Cerebellum (tissue), 4 donors: ENCODE measurements at places on chromosomes 3 and 15.

DNA sequence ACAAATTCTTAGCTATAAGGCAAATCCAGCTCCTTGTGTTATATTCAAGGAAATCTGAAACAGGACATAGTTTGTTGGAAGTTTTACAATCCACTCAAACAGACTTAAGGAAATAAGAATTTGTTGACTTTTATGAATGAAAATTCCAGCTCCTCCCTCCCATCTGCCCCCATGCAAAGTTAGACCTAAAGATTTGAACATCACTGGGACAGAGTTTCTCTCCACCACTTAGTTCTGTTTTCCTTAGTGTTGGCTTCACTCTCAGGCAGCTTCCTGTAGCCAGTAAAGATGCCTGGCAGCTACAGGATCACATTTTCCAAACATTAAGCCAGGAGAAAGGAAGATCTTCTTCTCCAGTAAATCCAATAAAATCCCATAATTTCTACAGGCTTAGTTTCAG is 265.0 kb downstream of the TAFA4 start:
- no peak for DNase-seq

- DNase-seq: no peak
These were observed 33.1 kb upstream of the SEMA3F start for GRCh38 chr3:50122071-50122470.

DNA sequence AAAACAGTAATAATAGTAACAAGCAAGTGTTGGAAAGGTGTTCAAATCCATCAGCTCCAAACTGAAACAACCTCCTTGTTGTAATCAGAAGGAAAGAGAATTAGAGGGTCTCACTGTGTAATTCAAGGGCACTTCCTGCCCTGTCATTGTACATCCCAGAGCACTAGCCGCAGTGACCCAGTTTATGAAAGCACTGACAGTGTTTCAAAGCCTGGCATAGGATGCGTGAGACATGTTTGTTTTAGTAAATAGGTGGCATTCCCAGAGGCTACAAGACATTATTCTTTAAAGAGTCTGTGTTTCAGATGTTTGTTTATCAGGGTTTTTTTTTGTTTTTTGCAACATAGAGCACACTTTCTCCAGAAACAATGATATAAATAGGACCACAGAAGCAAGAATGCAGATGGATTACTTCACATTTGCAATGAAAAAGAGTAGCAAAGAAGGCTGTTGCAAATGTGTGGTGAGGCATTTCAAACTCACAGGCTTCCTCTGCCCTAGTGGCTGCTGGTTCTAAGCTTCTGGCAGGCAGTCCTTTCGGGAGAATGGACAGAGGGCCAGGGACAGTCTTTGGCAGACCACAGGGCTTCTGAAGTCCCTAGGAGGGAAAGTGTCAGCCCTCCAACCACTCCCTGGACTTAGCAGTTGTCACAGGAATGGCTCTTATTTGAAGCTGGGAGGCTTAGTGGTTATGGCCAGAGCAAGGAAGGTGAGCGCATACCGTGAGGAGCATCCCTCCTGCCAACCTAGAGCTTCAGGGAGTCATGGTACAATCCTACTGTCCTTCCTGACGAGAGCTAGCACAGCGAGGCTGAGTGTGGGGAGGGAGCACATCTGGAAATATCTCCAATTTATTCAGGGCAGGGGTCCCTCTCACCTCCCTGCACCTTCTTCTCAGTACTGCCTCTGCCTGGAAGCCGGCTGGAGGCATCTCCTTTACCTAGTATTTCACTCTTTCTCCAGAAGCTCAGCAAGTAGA is 31.4 kb upstream of the TIPARP start:
- DNase-seq: peak; percentile 23

- no peak for DNase-seq
These were observed 60.2 kb downstream of the FILIP1L start for GRCh38 chr3:100053951-100054620.

DNA sequence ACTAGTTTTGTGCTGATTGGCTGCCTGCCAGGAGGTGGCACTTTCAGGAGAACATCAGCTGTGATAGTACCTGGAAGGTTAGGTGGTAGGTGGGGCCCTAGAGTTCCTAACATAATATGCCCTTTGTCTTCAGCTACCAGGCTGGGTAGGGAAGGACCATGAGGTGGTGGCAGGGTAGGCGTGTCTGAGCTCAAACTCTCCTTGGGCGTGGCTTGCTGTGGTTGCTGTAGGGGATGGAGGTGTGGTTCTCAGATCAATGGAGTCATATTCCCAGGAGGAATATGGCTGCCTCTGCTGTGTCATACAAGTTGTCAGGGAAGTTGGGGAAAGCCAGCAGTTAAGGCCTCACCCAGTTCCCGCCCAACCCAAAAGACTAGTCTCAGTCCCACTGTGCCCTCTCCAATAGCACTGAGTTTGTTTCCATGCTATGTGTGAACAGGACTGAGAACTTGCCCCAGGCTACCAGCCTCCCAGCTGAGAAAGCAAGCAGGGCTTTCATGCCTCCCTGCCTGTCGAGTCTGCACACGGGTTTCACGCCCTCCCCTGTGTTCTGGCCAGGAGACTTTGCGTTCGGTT is 107.7 kb downstream of the CHCHD4 start:
- DNase-seq: no peak

DNA sequence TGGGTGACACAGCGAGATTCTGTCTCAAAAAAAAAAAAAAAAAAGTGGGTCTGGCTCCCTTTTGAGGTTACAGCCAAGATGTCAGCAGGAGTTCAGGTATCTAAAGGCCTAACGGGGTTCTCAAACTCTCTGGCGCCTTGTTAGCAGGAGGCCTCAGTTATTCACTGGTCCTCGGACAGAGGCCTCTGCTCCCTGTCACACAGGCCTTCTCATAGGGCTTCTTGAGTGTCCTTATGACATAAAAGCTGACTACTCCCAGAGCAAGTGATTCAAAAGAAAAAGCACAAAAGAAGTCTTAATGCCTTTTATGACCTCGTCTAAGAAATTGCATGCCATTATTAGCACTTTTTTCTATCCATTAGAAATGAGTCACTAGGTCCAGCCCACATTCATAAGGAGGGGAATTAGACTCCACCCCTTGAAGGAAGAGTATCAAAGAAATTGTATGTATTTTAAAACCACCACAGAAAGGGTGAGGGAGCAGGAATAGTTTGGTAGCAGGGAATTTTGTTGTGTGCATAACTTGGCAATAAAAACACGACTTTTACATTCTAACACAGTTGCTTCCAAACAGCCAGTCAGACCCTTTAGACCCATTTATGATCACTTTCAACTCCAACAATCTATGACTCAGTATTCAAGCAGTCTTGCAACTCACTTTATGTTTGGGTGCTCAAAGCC is 90.3 kb downstream of the MEX3B start:
- no peak for DNase-seq

GRCh38 chr15:91926908-91927270 is 73.4 kb downstream of the SLCO3A1 start:
- no peak for DNase-seq

DNA sequence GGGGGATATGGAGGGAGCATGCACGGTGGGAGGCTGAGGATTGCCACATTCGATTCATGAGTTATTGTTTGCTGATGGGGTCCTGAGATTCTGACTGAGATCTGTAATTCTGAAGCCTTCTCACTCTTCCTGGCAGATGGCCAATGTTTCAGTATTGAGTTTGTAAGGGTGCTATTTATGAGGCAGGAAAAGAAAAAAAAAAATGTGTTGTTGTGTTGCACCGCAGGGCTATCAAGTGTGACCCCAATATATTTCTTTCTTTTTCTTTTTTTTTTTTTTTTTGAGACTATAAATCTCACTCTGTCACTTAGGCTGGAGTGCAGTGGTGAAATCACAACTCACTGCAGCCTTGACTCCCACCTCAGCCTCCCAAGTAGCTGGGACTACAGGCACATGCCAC is 3.2 kb upstream of the SENP2 start:
- DNase-seq: no peak

DNA sequence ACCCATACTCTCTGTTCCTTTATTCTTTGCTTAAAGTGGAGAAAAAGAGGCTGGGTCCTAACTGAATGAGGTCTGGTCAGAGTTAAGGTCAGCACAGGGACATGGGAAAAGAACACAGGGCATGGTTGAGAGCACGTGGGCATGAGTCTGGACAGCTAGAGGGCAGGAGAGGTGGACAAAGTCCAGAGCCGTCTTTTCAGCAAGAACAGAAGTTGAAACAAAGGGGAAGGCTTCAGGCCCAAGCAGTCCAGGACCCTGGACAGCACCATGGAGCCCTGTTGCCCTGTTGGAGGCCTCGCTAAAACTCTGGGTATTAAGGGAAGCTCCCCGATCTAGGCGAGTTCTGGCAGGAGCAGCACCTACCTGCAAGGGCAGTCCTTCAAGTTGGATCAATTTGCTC is 50.7 kb downstream of the XYLB start:
- no peak for DNase-seq

GRCh38 chr3:56970461-56970879 is 90.0 kb upstream of the SPATA12 start:
- no peak for DNase-seq

DNA sequence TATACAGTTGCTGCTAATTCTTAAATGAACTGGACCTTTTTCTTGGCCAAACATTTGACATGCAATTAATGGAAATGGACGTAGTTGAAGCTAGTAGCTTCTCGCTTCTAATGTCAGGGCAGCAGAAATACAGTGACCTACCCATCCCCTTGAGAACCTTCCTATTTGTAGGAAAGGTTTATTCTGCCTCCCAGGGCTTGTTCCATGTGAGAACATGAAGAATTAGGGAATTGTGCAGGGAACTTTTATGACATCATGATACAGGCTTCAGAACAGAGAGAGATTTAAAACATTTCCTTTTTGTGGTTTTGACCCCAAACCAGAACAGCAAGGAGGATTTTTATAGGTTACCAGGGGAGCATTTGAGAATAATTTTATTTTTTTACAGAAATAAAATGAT is 406.6 kb upstream of the PPP2R3A start:
- no peak for DNase-seq

- DNase-seq: no peak
These were observed 124.7 kb downstream of the WNT5A start for GRCh38 chr3:55362210-55362960.

GRCh38 chr3:54593653-54594052 is 334.2 kb downstream of the LRTM1 start:
- DNase-seq: no peak

- no peak for DNase-seq
These were observed 89.3 kb upstream of the P2RY1 start for GRCh38 chr3:152745646-152746045.

DNA sequence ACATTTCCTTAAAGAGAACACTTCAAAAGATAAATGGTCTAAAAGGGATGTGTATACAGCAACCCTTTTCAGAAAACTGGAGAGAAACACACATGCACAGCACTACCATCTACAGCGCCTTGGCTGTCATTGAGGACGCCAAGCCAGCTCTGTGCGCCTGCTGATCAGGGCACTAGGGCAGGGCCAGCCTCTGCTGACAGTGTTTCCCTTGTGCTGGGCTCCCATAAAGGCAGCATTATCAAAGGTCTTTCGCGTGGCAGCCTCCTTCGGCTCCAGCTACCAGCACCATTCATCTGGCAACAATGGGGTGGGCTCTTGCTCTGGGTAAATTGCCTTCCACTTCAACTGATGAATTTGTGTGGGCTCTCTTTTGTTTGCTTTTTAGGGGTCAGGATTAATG is 53.4 kb downstream of the LDHAL6B start:
- peak; percentile 3 for DNase-seq

DNA sequence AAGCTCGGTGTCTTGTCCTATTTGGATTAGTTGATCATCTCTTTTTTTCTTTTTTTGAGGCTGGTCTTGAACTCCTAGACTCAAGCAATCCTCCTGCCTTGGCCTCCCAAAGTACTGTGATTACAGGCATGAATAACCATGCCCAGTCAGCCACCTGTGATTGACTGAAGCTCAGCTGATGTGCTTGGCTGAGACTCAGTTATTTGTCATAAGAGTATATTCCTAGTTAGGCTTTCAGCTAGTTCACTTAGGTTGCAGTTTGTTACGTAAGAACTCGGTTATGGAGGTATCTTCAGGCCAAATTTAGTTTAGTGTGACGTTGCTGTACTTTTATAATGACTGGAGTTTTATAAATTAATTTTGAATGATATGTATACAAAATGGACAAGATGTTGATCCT is 365.0 kb downstream of the SV2B start:
- no peak for DNase-seq

DNA sequence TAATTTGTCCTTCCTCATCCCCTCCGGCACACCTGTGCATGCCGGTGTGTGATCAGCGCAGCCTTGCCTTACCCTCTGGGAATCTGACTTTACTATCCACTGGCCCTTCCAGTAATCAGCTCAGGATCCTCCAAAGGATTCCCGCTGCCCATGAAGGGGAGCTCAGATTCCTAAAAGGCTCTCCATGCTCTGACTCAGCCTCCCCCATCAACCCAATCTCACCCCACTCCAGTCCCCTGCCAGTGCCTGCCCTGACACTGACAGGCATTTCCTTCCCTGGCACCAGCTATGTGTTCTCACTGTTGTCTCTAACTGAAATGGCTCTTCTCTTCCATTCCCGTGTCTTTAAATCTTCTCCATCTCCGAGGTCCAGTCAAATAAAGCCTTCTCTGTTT is 7.3 kb upstream of the BCL2A1 start:
- DNase-seq: no peak

- DNase-seq: peak; percentile 11
These were observed 212.3 kb downstream of the FGF12 start for GRCh38 chr3:192514754-192515663.

DNA sequence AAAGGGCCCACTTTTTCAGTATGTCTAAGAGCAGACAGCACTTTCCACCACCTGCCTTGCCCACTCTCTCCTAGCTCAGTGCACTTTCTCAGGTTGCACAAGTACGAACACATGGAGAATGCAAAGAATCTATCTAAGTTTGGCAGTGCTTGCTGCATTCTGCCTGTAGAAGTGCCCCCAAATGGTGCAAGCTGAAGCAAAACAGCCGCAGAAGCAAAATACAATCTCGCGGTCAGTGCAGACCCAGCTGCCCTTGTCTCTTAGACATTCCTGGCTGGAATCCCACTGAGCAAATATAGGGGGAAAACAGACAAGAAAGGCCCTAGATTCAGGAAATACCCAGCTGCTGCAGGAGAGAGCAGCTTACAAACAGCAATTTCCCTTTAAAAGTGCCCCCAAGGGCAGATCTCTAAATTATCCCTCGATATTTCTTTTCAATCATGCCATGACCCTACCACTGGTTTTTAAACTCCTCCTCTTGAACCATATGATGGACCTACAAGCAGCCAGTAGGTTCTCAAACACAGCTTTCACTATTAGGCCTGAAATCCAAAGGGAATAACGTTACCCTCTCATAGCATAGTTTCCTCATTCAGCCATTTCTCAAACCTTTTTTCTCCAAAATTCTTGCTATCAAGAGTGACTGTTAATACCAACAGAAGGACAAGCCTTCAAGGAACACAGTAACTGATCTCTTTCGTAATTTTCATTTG is 67.0 kb downstream of the TNIK start:
- no peak for DNase-seq

GRCh38 chr3:174220775-174221554 is 638.2 kb upstream of the NAALADL2 start:
- no peak for DNase-seq

GRCh38 chr3:116849261-116849688 is 139.7 kb downstream of the TUSC7 start:
- no peak for DNase-seq

- no peak for DNase-seq
These were observed 50.6 kb upstream of the SGO1 start for GRCh38 chr3:20236603-20237002.

- no peak for DNase-seq
These were observed 16.6 kb upstream of the GYG1 start for GRCh38 chr3:148974726-148975125.

GRCh38 chr15:61084944-61085367 is 144.1 kb downstream of the RORA start:
- peak; percentile 7 for DNase-seq

GRCh38 chr15:47568030-47568429 is 149.3 kb upstream of the SEMA6D start:
- DNase-seq: no peak
